ENCODE measurements at places on chromosomes 7 and 10.

- DNase-seq, result no peak
Observed at GRCh38 chr10:132678436-132679216, 107.3 kb downstream of the NKX6-2 start.

DNA sequence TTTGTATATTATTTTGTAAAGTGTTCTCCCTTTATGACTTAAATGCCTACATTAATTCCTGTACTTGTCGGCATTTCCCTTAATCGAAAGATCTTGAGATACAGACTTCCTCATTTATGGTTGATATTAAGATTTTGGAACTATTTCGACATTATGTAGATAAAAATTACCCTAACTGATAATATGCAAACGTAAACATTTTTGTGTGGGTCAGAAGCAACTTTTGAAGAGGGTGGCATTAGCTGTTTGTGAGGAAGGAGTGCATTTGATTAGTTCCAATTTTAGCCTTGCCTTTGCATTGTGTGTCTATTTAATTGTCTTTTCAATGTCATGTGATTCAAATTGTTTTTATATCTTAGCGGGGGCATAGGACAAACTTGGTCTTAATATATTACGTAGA is 114.7 kb downstream of the BICC1 start:
- DNase-seq, result no peak

DNA sequence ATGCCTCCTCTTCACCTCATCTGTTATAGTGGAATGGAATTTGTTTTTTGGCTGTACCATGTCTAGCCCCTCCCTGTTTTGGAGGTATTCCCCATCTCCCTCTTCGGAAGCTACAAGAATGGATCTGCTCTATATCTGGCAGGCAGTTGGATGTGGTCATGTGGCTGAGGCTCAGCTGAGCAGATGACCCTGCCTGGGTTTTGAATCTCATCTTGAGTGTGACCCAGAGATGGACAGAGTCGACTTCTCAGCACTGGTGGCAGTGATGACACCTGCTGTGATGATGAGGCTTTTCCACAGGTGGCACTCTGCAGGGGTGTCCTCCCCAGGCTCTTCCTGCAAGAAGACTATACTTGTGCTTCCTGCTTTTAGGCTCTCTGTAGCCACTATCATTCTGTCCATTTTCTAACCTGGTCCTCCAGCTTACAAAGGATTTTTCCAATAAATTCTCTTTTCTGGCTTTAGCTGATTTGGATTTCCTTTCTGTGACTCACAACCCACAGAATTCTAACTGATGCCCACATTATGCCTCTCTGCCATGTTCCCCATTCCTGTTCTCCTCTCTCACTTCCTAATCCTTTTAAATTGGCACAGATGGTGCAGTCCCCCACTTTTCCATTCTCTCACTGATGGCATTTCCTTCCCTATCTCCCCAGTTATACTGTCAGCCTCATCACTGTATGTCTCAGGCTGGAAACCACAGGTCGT is 7.5 kb upstream of the ARHGAP22 start:
- DNase-seq, result no peak

DNA sequence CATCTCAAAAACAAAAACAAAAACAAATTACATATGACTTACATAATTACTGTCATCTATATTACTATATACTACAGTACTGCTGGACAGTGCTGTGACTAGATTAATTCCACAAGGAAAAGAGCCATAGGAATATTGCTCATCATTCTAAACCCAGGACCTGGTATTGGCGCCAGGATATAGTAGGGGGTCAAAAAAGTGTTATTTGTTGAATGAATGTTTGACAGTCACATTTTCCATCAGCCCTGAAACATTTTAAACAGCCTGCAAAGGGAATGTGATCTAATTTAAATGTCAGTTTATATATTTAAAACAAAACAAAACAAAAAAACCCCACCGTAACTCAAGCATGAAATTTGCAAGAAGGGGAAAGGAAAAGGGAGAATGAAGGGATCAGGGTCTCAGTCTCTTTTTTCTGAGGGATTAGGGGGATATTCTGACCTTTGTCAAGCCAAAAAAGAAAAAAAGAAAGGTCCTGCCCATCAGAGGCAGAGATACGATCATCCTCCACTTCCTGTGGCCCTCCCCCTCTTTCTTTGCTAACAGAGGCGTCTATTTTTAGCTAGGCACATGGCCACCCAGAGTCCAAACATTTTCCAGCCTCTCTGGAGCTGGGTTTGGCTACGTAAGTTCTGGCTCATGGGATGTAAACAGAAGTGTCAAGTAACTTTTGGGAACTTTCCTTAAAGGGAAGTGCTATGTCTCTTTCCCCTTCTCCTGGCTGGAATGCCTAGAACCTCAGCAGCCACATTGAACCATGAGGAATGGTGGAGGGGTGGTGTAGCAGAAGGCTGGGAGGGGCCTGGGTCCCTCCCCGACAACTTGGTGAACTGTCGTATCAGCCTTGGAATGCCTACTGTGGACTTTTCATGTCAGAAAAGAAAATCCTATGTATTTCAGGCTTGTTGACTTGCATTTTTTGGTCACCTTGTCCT is 44.6 kb upstream of the DLG5 start:
- DNase-seq, result no peak

- no peak for DNase-seq
Observed at GRCh38 chr7:36048902-36049240, 104.2 kb upstream of the EEPD1 start.

GRCh38 chr7:40197527-40197926 is 62.7 kb downstream of the SUGCT start:
- DNase-seq, result no peak

All from NCI-H526 treated with DMSO at 0.1 percent for 48 hours (cell line).